ENCODE measurements at places on chromosomes 11 and 22.

GRCh38 chr22:22159384-22159783, 85.2 kb upstream of the VPREB1 start:
- no peak for DNase-seq

GRCh38 chr11:72389116-72389515, 45.2 kb downstream of the CLPB start:
- DNase-seq: no peak

DNA sequence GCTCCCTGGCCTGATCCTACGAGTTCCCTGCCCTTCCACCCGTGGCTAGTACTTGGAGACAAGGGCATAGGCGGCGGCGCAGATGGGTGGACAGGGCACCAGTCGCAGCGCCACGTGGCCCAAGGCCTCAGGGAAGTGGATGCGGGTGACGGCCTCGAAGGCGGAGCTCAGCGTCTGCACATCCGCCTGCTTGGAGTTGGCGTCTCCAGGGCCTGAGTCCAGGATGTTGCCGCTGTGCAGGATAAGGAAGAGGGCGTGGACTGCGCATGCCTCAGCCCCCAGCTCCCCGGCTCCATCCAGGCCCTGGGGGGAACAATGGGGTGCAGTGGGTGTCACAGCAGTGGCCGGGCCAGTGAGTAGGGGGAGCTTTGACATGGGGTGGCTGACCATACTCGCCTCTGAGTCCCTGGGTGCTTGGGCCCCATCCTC, 6.6 kb downstream of the PITPNM1 start:
- DNase-seq: no peak

GRCh38 chr11:76252631-76253070, 46.3 kb upstream of the WNT11 start:
- no peak for DNase-seq

DNA sequence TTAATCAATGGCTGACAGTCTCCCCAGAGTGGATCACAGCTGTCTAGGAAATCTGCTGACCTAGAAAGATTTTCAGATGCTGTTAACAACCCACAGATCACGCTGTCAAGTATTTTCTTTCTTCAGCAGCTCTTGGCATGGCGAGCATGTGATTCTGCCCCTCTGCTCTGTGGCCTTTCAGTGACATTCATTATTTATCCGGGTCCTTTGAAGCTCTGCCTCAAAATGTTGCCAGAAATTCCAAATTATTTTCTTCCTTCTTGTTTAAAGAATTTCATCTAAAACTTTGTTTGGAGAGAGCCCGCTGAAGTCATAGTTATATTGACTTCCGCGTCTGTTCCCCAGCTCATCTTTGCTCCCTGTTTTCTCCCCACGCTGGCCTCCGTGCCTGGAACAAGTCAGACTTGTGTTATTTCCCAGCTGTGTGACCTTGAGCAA, 134.1 kb downstream of the COMMD9 start:
- DNase-seq: no peak

GRCh38 chr11:90135016-90135415, 553 bp downstream of the NAALAD2 start:
- no peak for DNase-seq

DNA sequence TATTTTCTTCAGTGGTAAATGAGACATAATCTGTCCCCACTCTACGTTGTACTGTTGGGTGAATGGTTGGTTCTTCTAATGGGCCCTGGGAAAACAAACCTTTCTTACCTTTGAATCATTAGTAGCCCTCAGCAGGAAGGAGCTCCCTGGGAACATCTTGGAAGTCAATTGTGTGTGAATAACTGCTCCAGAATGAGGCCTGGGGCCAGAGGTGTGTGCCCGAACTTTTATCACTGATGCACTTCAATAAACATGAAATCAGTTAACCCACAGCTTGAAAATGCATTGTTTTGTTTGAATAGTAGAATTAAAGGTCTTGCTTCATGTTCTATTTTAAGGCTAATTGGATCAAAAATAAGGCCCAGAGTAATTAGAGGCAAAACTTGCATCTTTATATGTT, 67.1 kb downstream of the NAV2 start:
- no peak for DNase-seq

- no peak for DNase-seq
Observed at GRCh38 chr11:72454791-72455190, 20.5 kb upstream of the CLPB start.

DNA sequence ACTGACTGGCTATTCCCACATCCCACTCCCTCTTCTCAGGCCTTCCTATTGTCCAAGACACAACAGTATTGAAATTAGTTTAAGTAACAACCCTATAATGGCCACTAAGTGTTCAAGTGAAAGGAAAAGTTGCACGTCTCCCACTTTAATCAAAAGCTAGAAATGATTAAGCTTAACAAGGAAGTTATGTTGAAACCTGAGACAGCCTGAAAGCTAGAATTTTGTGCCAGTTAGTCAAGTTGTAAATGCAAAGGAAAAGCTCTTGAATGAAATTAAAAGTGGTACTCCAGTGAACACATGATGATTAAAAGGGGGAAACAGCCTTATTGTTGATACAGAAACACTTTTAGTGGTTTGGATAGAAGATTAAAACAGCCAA, 332.7 kb downstream of the CASP12 start:
- no peak for DNase-seq

DNA sequence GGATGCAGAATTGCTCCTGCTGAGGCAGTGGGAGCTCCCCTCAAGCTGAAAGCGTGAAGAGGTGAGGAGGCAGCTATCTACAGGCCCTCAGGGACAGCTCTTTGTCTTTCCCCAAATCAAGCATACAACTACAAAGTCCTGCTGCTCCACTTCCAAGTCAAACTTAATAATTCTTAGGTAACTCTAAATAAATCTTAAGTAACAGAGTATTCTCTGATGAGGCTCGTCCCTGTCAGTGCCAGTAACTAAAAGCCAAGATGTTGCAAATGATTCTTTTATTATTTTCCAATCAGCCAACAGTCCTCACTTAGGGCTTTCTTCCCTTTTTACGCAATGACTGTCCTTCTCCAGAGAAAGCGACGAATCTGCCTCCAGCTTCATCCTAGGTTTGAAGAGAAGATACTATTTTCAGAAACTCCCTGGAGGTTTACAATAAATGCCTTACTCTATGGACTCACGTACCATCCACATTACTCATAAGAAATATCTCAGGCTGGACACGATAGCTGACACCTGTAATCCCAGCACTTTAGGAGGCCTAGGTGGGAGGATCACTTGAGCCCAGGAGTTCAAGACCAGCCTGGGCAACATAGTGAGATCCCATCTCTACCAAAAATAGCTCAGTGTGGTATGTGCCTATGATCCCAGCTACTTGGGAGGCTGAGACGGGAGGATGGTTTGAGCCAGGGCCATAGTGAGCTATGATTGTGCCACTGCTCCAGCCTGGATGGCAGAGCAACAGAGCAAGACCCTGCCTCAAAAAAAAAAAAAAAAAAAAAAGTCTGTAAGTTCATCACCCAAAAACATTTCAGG, 3.1 kb upstream of the C22orf39 start:
- DNase-seq: no peak

GRCh38 chr11:88117281-88117858, 57.9 kb downstream of the RAB38 start:
- no peak for DNase-seq

DNA sequence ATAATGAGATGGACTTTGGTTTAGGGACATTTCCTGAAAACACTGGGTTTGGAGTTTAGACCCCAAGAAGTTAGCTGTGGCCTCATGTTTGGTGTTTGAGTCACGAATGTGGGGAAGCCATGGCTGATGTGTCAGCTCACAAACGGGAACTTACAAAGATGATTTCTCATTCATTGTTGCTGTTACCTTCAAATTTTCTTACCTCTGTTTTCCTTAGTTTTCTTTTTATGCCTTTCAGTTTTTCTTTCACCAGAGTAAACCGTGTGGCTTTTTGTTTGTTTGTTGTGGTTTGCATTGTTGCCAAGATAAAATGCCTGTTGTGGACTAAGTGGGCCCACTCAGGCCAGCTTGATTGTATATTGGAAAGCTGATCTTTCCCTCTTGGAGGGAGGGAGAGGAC, 89.1 kb downstream of the SWAP70 start:
- DNase-seq: no peak

- DNase-seq: peak; percentile 62
Observed at GRCh38 chr11:16791191-16791961, 52.9 kb downstream of the C11orf58 start.

GRCh38 chr11:22407921-22408320, 69.7 kb downstream of the SLC17A6 start:
- DNase-seq: no peak

DNA sequence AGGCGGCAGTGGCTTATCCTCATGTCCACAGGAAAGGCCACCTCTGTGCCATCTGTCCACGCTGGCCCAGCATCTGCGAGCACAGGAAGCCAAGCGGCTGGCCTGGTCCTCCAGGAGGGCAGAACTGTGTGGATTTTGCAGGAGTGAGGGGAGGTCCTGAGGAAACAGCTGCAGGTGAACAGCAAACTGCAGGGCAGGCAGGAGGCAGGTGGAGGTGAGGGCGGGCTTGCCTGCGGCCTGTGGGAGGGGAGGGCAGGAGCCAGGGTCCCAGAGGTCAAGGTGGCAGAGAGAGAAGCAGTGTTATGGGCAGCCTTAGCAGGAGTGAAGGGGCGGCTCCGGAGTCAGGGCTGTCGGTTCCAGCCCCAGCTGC, 369.7 kb downstream of the SHANK2 start:
- DNase-seq: no peak

GRCh38 chr11:114171257-114172054, 111.9 kb downstream of the ZBTB16 start:
- peak; percentile 100 for DNase-seq

- DNase-seq: no peak
Observed at GRCh38 chr22:44118645-44119315, 61.9 kb upstream of the PARVG start.

GRCh38 chr11:110094298-110095285, 1.4 kb downstream of the ZC3H12C start:
- no peak for DNase-seq

GRCh38 chr22:41364955-41365354, 16.8 kb upstream of the TEF start:
- DNase-seq: peak; percentile 67

DNA sequence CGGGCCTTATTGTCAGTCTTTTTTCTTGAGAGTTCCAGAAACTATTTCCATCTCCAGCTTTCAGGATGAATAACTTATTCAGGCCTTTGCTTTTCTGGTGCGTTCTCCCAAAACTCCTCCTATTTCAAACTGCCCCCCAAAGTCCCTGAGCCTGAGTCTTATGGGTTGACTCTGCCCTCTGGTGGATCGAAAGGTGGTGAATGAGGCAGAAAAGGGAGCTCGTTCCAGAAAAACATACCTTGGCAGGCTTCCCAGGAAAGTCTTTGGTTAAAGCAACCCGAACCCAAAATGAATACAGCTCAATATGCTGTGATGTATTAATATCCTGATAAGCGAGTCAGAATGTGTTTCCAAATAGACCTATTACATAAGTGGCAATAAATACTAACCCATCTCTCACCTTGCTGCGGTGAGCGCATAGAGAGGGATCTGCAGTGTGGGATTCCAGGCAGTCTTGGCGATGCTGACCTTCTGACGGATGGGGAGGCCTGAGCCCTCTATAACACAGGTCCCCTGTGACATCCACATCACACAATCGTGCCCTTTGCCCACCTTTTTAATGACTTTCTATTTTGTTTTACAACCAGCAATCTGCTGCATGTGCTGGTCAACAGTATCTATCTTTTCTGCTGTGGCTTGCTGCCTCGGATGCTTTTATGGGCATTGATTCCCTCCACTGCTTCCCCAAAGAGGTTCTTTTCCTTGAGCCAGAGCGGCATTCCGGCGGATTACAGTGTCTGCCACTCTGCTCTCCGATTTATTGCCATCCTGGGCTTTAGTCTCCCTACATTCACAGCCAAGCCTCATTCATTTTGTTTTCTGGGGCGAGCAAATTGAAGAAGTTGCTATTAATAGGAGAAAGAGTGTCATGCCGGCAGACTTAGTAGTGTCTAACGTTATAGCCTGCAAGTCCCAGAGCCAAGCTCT, 756.8 kb downstream of the NTM start:
- DNase-seq: peak; percentile 46

- no peak for DNase-seq
Observed at GRCh38 chr11:120914021-120914420, 109.9 kb upstream of the TBCEL start.

DNA sequence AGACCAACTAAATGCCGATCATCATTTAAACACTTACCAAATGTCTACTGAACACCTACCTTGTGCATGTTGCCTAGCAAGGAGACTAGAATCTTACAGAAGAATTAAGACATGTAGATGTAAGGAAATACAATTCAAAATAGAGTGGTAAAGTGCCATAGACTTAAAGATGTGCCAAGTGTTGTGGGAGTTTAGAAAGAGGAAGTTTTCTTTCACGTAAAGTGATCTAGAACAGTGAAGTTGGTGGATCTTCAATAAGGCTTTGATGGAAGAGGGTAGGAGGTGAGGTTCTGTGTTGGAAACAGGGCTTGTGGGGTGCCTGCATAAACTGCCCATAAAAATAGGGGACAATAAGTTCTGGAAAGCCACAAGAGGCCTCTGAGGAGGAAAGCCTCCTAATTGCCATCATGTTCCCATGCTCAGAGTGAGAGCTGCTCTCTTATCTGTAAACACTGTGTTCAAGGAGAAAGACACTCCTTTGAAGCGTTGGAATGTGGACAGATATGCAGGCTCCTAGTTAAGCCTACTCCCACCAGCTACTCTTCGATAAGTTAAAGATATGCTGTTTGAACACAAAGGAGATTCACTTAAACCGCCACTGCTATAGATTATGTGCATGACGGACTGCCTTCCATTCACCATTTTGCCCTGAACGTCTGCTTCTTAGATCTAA, 66.7 kb downstream of the HSD17B12 start:
- DNase-seq: no peak

- DNase-seq: no peak
Observed at GRCh38 chr22:31474743-31475142, 14.9 kb downstream of the EIF4ENIF1 start.

DNA sequence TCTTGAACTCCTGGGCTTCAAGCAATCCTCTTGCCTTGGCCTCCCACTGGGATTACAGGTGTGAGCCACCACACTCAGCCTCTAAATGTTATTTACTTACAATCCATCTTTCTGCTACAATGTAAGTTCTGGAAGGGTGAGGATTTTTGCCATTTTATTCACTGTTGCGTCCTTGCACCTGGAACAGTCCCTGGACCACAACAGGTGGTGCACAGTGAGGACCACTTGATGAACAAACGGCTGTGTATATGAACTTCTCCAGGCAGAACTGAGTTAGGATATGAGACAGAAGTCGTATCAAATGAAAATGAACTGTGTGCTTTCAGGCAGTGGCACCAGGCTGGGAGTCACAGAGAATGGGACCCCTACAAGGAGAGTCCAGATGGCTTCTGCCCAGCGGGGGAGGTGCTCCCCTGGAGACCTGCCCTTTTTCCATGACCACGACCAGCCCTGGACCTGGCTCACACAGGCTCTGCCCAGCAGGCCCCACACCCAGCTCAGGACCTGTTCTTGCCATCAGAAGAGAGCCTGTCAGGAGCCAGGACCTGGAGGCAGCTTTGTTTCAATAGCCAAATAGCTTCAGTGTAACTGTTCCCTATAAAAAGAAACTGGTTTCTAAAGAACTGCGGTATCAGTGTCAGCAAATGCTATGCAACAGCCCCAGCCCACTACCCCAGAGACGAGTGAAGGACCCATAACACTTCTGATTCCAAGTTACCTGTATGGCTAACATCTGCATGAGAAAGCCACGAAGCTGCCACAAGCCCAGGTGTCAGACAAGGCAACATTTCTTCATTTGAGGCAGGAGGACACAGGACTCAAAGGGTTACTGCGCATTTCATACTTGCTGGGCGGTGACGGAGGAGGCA, 104.9 kb downstream of the MICAL3 start:
- DNase-seq: peak; percentile 54

- DNase-seq: peak; percentile 75
Observed at GRCh38 chr11:72328366-72329224, 84.6 kb upstream of the PHOX2A start.

- DNase-seq: no peak
Observed at GRCh38 chr11:66491315-66491935, 11.2 kb downstream of the DPP3 start.

GRCh38 chr22:44307509-44308169, 5.1 kb downstream of the SHISAL1 start:
- DNase-seq: no peak

Data from thyroid gland (tissue), 4 donors.